Activated naive CD4-positive, alpha-beta T cell treated with Interleukin-2 at 50 U/mL for 16 hours (primary cell): ENCODE measurements at places on chromosomes 3 and 15.

- no peak for DNase-seq
These were observed 196.8 kb downstream of the GOLGA6L6 start for GRCh38 chr15:20344601-20345400.

- no peak for DNase-seq
These were observed at the start of gene LRRK1 for GRCh38 chr15:100918690-100919480. TSS of gene LRRK1 (plus strand) at chr15:100919357. CDS start at chr15:100924633, 5,276 bp downstream.

GRCh38 chr3:61828184-61828874 lies 267.0 kb downstream of the PTPRG start:
- DNase-seq: no peak

DNA sequence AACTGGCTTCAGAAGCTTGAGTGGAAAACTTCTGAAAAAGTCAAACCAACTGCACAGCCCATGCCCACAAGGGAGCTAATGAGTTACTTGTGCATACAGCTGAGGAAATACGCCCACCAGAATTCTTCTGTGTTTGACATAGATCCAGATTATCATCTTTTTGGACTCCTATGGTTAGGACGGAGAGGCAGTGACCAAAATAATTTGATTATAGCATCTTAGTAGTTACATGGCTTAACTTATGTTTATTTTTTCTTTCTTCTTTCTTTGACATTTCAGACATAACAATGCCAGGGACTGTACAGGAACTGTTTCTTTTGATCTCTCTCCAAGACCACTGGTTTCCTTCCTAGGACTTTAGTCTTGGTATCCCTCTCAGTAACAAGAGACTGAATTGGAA lies 246.1 kb upstream of the RASGRP1 start:
- no peak for DNase-seq

DNA sequence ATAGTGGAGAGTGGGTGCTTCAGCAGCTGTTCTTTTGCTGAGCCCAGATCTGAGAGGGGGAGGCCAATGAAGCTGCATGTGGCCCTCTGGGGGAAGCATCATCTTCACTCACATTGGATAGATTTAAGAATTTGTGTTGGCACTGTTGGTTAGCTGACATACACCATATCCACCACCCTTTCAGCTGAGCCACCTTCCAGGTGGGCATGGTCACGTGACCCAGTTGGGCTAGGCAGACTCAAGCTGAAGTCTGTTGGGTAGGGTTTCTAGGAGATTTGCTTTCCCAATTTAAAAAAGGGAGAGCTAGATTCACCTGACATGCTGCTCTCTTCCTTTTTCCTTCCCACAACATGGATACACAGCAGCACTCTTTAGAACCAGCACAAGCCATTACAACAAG lies 311.0 kb downstream of the CHST2 start:
- DNase-seq: no peak

DNA sequence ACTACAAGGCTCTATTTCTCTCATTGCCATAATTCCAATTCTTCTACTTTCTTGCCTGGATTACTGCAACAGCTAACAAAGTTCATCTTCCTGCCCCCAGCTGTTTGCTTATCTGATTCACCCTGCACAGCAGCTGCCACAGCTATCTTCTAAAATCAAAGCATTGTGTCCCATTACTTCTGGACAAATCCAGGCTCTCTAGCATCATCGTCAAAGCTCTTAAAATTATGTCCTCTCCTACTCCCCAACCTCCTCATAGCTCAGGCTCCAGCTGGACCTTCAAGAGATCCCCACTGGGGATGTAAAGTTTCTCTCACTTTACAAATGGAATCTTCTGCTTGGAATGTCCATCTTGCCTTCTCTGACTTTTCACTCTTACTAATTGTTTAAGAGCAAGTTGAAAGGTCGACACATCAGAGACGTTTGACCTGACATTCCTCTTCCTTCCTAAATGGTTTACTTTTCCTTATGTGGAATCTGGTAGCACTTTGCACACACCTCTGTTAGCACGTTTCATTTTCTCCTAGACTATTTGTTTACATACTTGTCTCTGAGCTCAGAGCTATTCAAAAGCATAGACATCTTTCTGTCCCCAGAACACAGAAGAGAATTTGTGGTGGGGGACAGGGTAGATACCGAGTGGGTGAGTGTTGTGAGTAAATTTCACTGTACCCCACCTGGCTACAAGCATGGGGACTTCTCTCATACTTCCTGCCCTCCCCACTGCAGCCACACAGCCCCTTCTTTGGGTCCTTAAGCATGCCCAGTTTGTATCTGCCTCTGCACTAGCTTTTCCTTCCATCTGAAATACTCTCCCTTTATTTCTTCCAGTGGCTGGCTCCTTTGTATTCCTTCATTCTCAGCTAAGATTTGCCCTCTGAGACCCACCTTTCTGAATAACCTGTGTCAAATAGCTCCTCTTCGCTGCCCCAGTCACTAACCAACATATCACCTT lies 77.9 kb downstream of the SERPINI1 start:
- DNase-seq: no peak

- DNase-seq: no peak
These were observed 57.8 kb downstream of the DTWD1 start for GRCh38 chr15:49678655-49679054.

GRCh38 chr15:28861031-28861534 lies 12.6 kb upstream of the GOLGA6L7 start:
- no peak for DNase-seq

DNA sequence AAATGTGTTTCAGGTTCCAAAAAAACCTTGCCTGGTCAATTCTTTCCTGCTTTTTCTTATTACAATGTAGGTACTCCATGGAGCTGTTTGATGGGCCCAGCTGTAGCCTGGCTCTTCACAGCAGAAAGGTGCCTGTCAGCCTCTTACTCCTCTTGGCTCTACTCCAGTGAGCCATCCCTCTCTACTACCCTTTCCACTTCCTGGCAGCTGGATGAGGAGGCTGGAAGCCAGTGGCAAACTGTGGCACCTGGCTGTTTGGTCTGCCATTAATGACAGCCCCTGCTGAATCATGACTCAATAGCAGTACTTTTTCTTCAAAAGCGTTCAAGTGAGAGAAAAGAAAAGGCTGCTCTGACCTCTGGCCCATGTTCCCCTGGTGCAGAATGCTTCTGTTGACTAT lies 618.1 kb downstream of the PYDC2 start:
- DNase-seq: no peak

GRCh38 chr15:41116962-41117252 lies 827 bp upstream of the INO80 start:
- DNase-seq: no peak

GRCh38 chr3:141482245-141482922 lies 4.4 kb upstream of the RASA2 start:
- no peak for DNase-seq

DNA sequence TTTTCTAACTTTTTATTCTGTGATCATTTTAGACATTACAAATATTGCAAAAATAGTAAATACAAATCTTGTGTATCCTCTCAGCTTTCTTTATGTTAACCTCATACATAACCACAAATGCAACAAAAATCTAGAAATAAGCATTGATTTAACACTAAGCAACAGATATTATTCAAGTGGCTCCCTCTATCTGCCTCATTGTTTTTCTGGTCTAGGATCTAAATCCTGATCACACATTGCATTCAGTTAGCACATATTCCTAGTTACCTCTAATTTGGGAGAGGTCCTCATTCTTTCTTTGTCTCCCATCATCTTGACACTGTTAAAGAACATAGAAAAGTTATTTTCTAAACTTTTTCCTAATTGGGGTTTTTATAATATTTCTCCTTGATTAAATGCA lies 1126.0 kb downstream of the ROBO2 start:
- DNase-seq: no peak

DNA sequence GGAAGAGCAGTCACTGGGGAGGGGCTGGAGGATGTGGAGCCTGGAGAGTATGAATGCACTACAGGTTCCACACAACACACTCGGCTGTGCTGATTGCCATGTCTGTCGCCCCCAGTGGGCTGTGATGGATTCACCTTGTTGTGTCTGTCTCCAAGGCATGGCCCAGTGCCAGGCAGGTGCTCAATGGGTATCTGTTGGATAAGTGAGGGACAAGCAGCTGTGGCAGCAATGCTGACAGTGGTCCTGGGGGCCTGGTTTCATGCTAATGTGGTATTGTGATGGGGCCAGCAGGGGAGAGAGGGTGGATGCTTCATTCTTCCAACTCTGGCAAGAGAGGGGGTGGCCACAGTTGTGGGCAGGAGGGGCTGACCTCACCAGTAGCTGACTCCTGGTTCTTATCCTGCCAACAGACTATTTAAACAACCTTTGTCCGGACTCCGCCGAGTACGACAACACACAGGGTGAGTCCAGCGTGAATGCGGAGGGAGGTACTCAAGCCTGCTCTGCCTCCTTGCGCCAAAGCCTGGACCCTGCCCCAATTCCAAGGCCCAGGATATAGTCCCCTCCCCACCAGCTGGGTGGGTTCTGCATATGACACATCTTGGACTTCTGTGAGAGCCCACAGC lies 47.3 kb upstream of the NR2C2 start:
- no peak for DNase-seq

GRCh38 chr3:44992555-44993470 lies 16.8 kb downstream of the EXOSC7 start:
- DNase-seq: no peak

DNA sequence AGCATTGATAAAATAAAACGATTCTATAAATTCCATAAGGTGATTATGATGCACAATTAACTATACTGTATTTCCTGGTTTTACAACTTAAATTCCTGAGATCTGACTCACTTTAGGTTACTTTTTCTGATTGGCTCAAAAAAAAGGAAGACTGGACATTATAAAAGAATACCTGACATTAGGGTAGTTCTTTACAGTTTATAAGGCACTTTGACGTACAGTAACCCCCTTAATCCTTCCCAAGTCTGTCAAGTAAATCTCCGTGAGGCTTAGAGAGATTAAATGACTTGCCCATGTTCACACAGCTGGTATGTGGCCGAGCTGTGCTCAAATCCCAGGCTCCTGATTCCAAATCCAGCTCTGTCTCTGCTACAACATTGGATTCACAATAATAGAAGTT lies 1.0 kb upstream of the SLTM start:
- no peak for DNase-seq
